ENCODE measurements at places on chromosomes 12 and 14.
A peak's percentile ranks its signal among the peaks of the same experiment; 100 is the strongest.

DNA sequence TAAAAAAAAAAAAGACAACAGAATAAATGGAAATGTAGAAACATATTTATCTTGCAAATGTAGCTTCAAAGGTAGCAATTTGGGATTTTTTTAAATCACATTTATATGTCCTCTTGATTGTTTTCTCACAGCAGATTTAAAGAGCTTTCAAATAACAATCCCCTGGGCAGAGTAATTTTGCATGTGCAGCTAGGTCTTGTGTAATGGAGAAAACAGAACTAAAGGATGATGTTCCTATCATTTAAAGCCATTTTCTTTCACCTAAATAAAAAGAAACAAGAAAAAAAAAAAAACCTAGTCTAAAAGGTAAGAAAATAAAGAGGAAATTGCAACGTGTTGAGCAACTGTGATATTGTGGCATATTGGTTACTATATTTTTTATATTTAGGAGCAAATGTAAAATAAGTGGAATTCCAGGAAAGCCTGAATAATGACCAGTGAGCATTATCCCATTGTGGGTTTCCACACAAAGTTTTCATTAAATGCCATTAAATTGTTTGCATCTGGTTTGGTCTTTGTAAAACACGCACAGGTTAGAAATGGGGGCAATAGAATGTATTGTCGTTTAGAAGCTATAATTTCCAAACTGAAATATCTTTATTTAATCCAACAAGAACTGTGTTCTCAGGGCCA lies 215.6 kb downstream of the SLC6A15 start:
- DNase-seq, result no peak

- no peak for DNase-seq
Measured at GRCh38 chr12:25151476-25151875, 43.5 kb downstream of the DNAI7 start.

DNA sequence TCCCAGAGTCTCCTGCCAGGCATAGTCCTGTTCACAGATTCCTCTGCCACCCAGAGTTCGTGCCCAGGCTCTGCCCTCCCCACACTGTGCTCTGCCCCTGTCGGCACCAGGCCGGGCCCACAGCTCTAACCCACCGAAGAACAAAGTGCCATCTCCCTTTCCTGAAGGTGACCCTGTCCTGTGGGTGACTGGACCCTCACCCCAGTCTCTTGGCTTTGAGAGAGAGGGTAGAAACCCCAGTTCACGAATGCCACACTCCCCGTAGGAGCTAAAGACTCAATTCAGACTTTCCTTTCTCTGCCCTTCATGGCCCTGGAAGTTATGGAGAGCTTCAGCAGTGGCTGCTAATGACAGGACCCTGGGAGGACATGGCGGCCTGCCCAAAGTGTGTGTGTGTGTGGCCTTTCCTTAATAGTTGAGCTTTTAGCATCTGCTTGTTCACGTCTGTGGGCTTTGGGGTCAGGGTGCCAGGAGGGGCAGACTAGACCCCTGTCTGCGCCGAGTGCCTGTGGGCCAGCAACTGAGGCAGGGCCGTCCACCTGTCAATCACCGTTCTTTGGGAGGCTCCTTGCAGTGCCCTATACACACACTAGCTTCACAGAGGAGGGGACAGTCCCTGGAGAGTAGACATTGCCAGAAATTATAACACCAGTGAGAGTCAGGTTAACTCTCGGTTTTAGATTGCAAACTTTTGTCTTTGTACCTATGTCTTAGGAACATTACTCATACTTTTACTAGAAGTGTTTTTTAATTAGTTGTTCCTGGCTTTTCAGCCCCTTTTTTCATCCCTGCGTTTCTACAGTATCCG lies 84.6 kb upstream of the DYNC1H1 start:
- no peak for DNase-seq

GRCh38 chr14:32820181-32820580 lies 118.5 kb upstream of the NPAS3 start:
- DNase-seq, result no peak

GRCh38 chr12:12779529-12779928 lies 5.9 kb upstream of the APOLD1 start:
- DNase-seq, result no peak

DNA sequence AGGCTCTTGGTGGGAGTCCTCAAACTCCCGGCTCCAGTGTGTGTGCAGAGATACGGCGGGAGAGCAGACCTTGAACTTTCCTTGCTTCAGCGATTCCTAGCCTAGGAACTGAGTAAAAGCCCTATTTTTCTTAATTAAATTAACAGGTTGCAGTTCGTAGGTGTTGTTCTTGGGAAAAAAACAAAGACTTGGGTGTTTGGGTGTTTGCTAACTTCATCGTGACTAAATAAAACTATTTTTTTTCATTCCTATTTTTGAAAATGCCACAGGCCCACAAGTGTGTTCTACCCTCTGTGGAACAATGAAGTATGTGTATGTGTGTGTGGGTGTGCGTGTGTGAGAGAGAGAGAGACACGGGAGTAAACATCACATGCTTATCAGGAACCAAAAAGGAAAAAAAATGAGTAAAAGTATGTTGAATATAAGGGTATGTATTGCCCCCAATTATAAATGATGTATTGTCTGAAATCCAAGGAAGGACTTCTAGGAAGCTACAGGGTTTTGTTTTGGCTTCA lies 651 bp downstream of the TMEM117 start:
- DNase-seq, result no peak

- DNase-seq, result no peak
Measured at GRCh38 chr12:76176940-76177339, 92.5 kb upstream of the NAP1L1 start.

- no peak for DNase-seq
Measured at GRCh38 chr14:30808576-30808975, 65.8 kb upstream of the COCH start.

- DNase-seq, result no peak
Measured at GRCh38 chr14:103356024-103356682, 22.1 kb downstream of the EIF5 start.

DNA sequence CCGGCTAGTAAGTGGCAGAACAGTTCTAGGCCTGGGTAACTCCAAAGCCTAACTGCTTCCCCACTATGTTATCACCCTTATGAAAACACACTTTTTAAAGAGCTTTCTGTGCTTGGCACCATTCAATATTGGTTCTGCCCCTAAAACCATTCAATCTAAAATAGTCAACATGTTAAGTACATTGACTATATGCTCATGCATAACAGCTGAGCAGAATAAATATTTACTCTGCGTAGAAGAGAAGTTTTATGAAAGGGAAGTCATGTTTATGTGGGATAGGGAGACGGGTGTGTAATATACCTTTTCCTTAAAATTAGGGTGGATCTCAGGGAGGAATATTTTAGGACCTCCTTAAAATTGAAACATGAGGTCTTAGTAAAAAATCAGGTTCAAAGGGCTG lies 80.5 kb downstream of the SAMD4A start:
- DNase-seq, result no peak

GRCh38 chr14:100072783-100073346 lies 7.6 kb downstream of the EVL start:
- peak; percentile 42 for DNase-seq

- no peak for DNase-seq
Measured at GRCh38 chr12:553216-554000, 93.7 kb downstream of the B4GALNT3 start.
